ENCODE measurements at places on chromosomes 5 and 9. TPM values are rescaled to one million over a fixed set of nuclear protein-coding genes. Genes with fewer than 3 reads are reported as not detected.

Gene ANKRA2
- polyA plus RNA-seq: 28.1 TPM

Gene CDH9
- not detected for polyA plus RNA-seq

Gene TGFBI
- polyA plus RNA-seq: 2.0 TPM

Gene ACOT12
- polyA plus RNA-seq: not detected

Gene KCNN2
- polyA plus RNA-seq: not detected

Gene DPYSL3
- not detected for polyA plus RNA-seq

Gene PCA3
- not detected for polyA plus RNA-seq

Gene ORM2
- not detected for polyA plus RNA-seq

Gene TSSK1B
- polyA plus RNA-seq: not detected

Gene KIF12
- polyA plus RNA-seq: not detected

Gene PRRX2
- not detected for polyA plus RNA-seq

Gene FGFR4
- polyA plus RNA-seq: 0.29 TPM

Gene OR1Q1
- not detected for polyA plus RNA-seq

Gene MYMK
- not detected for polyA plus RNA-seq

Gene SLC22A4
- not detected for polyA plus RNA-seq

Gene IFNA13
- not detected for polyA plus RNA-seq

Gene ANKHD1
- 69.0 TPM for polyA plus RNA-seq

Gene FRRS1L
- polyA plus RNA-seq: not detected

Gene LCN15
- not detected for polyA plus RNA-seq

Gene DNAJC21
- polyA plus RNA-seq: 19.7 TPM

Gene CDK9
- polyA plus RNA-seq: 43.3 TPM

Gene DTWD2
- 1.5 TPM for polyA plus RNA-seq

Gene LIX1
- polyA plus RNA-seq: not detected

Gene GGTA1
- polyA plus RNA-seq: not detected

Gene IL7R
- polyA plus RNA-seq: 295 TPM

Gene SEMA4D
- 90.0 TPM for polyA plus RNA-seq

Gene LCN9
- polyA plus RNA-seq: not detected

Gene C9
- not detected for polyA plus RNA-seq

Gene GZMA
- 107 TPM for polyA plus RNA-seq

Gene RFX3
- 9.8 TPM for polyA plus RNA-seq

Gene JAK2
- polyA plus RNA-seq: 6.8 TPM

Gene CARD9
- polyA plus RNA-seq: 0.38 TPM

Gene TAF11L4
- polyA plus RNA-seq: not detected

Gene ARL10
- 1.6 TPM for polyA plus RNA-seq

Gene IFNK
- not detected for polyA plus RNA-seq

Gene GRM6
- not detected for polyA plus RNA-seq

Gene CMYA5
- polyA plus RNA-seq: not detected

Gene SLC45A2
- not detected for polyA plus RNA-seq

Gene TERT
- polyA plus RNA-seq: not detected

Gene CDKN2B-AS1
- not detected for polyA plus RNA-seq

Gene TMOD1
- polyA plus RNA-seq: 2.6 TPM

Gene ARHGEF28
- polyA plus RNA-seq: not detected

Gene PCDHA9
- not detected for polyA plus RNA-seq

Gene IL13
- polyA plus RNA-seq: not detected

Gene GFPT2
- not detected for polyA plus RNA-seq

Gene N4BP3
- polyA plus RNA-seq: 0.07 TPM

Gene CATSPER3
- 0.37 TPM for polyA plus RNA-seq

Gene TNC
- not detected for polyA plus RNA-seq

Gene SLC6A19
- not detected for polyA plus RNA-seq

Gene TAL2
- polyA plus RNA-seq: not detected

Gene ITGA2
- 0.29 TPM for polyA plus RNA-seq

Gene RAB3C
- polyA plus RNA-seq: not detected

Gene ASTN2
- polyA plus RNA-seq: 5.8 TPM

Gene PGM5
- polyA plus RNA-seq: not detected

Gene GABRA1
- not detected for polyA plus RNA-seq

Gene C5orf58
- 0.84 TPM for polyA plus RNA-seq

Gene PCDHA12
- polyA plus RNA-seq: not detected
